ENCODE measurements at places on chromosomes 7 and 10. TPM values are rescaled to one million over a fixed set of nuclear protein-coding genes. Genes with fewer than 3 reads are reported as not detected.

Gene CHN2
- total RNA-seq: 12.6 TPM

Gene SERPINE1
- total RNA-seq: 5.7 TPM

Gene FAM13C
- 10.3 TPM for total RNA-seq

GRCh38 chr7:23214938-23215337 lies 31.6 kb upstream of the GPNMB start:
- DNase-seq: no peak
- no peaks in the 10 kb centered on the region for H3K4me1 ChIP-seq
- no peak overlapping the region for H3K4me3 ChIP-seq
- no peaks in the 10 kb centered on the region for H3K27me3 ChIP-seq
- no peaks in the 10 kb centered on the region for H3K36me3 ChIP-seq

GRCh38 chr7:81604808-81605174 lies 165.1 kb downstream of the HGF start:
- no peaks in the 10 kb centered on the region for H3K27me3 ChIP-seq
- H3K4me3 ChIP-seq: no peak overlapping the region
- DNase-seq: no peak
- H3K36me3 ChIP-seq: no peaks in the 10 kb centered on the region
- no peak overlapping the region for H3K27ac ChIP-seq

- no peaks in the 10 kb centered on the region for H3K36me3 ChIP-seq
- no peaks in the 10 kb centered on the region for H3K4me1 ChIP-seq
- H3K4me3 ChIP-seq: no peak overlapping the region
Observed at GRCh38 chr10:120515741-120516140, 58.7 kb downstream of the PLPP4 start.

DNA sequence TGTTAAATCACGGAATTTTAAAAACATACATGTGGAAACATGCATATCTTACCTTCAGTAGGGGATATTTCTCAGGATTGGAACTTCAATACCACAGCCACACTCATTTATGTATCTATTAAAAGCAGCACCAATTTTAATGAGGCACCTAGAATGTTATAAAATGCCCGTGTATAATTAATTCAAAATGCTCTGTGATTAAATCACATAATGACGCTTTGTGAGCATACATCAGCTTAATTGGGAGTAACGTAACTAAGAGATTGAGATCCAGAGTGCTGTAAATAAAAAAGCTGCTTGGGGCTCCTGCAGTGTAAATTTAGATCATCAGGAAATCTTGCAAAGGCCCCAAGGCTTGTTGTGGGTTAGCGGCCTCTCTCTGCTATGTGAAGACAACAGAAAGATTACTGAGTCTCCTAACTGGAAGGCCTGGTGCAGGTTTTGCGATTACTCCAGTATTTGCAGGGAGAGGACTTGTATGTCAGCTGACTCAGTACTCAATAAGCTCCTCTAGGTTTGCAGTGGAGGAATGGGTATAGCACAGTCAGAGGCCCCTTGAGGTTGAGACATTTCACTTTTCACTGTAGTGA lies 195.5 kb upstream of the PHYHIPL start:
- H3K27me3 ChIP-seq: no peaks in the 10 kb centered on the region
- no peak overlapping the region for H3K27ac ChIP-seq
- H3K36me3 ChIP-seq: no peaks in the 10 kb centered on the region
- no peaks in the 10 kb centered on the region for H3K4me1 ChIP-seq

- no peaks in the 10 kb centered on the region for H3K36me3 ChIP-seq
- H3K4me1 ChIP-seq: no peaks in the 10 kb centered on the region
- H3K27me3 ChIP-seq: no peaks in the 10 kb centered on the region
- no peak overlapping the region for H3K4me3 ChIP-seq
Observed at GRCh38 chr10:32263300-32263699, 83.7 kb downstream of the EPC1 start.

- DNase-seq: no peak
- H3K27ac ChIP-seq: no peak overlapping the region
- no peak overlapping the region for H3K4me3 ChIP-seq
- peaks cover 36% of the 10 kb centered on the region for H3K4me1 ChIP-seq
Observed at GRCh38 chr10:31912898-31913850, 15.5 kb downstream of the ARHGAP12 start.

Gene PTF1A
- total RNA-seq: not detected

- no peak for DNase-seq
- no peaks in the 10 kb centered on the region for H3K36me3 ChIP-seq
- H3K4me3 ChIP-seq: no peak overlapping the region
- H3K27me3 ChIP-seq: no peaks in the 10 kb centered on the region
Observed at GRCh38 chr10:35696392-35697287, 54.5 kb upstream of the FZD8 start.

DNA sequence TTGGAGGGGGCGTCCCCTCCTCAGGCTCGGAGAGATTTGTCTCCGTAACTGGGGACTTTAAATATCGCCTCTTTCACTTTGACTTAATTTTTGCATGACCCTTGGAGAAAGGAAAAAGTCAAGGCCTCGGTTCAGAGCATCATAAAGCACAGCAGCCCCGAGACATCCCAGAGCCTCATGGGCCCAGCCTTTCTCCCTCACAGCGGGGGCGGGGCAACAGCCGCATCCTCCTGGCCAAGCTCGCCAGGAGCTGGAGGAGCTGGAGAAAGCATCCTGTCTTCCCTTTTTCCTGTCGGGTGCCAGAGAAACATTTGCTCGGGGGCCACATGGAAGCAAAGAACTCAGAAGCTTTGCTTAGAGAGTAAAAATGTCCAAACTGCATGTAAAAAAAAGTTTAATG lies 43.6 kb upstream of the DPYSL4 start:
- DNase-seq: no peak
- H3K27ac ChIP-seq: no peak overlapping the region
- H3K36me3 ChIP-seq: no peaks in the 10 kb centered on the region
- peaks cover 22% of the 10 kb centered on the region for H3K27me3 ChIP-seq
- no peak overlapping the region for H3K4me3 ChIP-seq

- DNase-seq: no peak
- no peak overlapping the region for H3K27ac ChIP-seq
- no peak overlapping the region for H3K4me3 ChIP-seq
- H3K4me1 ChIP-seq: no peaks in the 10 kb centered on the region
- H3K36me3 ChIP-seq: no peaks in the 10 kb centered on the region
Observed at GRCh38 chr10:111119637-111120036, 42.8 kb downstream of the ADRA2A start.

DNA sequence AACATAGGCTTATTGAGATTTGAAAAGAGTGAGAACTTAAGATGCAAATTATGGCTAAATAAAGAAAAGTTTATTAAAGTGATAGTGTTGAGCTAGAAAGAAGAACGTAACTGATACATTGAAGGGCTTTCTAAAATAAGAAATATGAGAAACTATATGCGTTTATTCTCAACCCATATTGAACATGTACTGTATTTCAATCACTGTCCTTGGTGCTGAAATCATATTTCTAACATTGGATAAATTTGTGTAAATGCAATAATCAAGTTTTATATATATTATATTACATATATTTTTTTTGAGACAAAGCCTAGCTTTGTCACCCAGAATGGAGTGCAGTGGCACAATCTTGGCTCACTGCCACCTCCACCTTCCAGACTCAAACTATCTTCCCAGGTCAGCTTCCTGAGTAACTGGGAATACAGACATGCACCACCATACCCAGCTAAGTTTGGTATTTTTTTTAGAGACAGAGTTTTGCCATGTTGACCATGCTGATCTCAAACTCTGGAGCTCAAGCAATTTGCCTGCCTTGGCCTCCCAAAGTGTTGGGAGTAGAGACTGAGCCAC lies 1065.8 kb downstream of the REEP3 start:
- no peaks in the 10 kb centered on the region for H3K4me1 ChIP-seq
- no peak overlapping the region for H3K4me3 ChIP-seq
- no peaks in the 10 kb centered on the region for H3K27me3 ChIP-seq
- DNase-seq: no peak

Gene ABCA13
- 0.90 TPM for total RNA-seq

DNA sequence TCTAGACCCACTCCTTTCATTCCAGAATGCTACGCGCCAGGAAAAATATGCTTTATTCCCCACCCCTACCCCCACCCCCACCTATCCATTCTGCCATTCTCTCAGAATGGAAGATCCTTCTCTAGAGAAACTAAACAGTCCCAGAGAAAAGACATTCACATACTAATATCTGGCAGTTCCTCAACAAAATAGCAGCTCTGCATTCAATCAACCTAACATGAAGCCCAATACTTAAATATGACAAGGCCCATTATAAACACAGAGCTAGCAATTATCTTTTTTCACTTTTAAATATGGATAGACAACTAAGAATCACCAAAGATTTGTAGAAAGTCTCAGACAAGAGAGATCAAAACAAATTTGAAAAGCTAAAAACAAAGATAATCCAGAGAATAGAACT lies 16.4 kb downstream of the CACUL1 start:
- H3K27me3 ChIP-seq: no peaks in the 10 kb centered on the region
- peaks cover 25% of the 10 kb centered on the region for H3K4me1 ChIP-seq
- H3K27ac ChIP-seq: no peak overlapping the region
- H3K4me3 ChIP-seq: no peak overlapping the region
- DNase-seq: no peak
- H3K36me3 ChIP-seq: no peaks in the 10 kb centered on the region
